IPS DF 19.7 (cell line): ENCODE measurements at places on chromosomes 16 and 17.

DNA sequence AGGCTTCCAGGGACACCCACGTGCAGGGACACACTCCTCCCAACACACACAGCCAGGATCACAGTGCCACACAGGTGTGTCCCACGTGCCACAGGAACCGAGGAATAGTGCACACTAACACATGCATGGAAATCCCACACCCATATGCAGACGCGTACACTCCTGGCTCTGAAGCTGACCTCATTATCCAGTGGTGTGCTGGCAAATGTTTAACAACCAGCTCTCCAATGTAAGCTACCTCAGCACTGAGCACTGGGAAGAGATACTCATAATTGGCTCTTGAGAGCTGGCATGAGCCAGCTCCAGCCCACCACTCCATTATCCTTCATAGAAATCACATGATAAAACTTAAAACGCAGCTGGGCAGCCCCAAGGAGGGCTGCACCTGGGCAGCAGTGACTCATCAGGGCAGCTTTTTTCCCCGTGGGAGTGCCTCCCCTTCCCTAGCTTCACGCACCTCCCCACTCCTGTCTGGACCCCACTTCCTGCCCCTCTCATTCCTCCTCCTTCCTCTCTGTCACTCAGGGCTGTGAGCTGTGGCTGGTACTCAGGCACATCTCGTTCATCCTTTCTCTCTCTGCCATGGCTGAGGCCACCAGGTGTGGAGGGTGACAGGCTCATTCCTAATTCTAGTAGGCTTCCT, 14.9 kb upstream of the TBX21 start:
- no peak for DNase-seq

DNA sequence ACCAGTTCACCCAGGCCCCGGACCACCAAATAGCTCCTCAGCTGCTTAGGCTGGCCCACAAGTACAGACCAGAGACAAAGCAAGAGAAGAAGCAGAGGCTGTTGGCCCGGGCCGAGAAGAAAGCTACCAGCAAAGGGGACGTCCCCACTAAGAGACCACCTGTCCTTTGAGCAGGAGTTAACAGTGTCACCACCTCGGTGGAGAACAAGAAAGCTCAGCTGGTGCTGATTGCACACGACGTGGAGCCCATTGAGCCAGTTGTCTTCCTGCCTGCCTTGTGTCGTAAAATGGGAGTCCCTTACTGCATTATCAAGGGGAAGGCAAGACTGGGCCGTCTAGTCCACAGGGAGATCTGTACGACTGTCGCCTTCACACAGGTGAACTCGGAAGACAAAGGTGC, 15.4 kb downstream of the FOXF1 start:
- DNase-seq, result no peak

DNA sequence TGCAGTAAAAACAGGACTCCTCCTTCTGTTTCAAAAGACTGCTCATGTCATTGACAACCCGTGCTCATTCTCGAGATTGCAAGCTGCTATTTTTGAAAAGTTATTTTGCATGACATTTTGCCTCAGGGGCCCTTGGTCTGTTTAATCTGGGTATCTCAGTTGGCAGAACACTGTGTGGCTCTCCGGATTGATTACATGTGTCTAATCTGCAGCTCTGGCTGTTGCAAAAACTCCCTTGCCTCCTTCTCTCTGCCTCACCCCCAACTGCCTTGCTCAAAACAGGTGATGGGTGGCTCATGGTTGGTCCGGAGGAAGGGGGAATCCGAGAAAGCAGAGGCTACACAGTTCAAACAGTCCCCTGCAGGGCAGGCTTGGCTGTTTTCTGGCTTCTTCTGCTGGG, 25.3 kb downstream of the GINS3 start:
- no peak for DNase-seq

GRCh38 chr17:83098241-83099085, 19.1 kb downstream of the METRNL start:
- no peak for DNase-seq

DNA sequence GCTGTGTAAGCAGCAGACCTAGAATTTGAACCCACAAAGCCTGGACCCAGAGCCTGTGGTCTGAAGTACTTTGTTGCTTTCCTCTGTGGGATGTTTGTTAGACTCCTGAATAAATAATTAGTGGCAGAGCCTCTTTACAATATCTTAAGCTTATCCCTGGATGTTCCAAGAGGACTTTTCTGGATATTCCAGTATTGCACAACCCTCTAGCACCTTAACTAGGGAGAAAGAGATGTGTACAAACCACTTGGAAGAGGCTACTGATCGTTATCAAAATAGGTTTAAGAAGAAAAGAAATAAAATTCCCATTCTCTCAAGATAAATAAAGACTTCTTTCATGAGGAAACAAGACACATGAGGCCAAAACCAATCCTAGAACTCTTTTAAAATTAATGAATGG, 632.4 kb downstream of the CDH11 start:
- DNase-seq, result no peak

GRCh38 chr17:66557886-66558285, 255.5 kb downstream of the PRKCA start:
- no peak for DNase-seq

GRCh38 chr17:40486522-40487370, 14.7 kb downstream of the TNS4 start:
- no peak for DNase-seq

DNA sequence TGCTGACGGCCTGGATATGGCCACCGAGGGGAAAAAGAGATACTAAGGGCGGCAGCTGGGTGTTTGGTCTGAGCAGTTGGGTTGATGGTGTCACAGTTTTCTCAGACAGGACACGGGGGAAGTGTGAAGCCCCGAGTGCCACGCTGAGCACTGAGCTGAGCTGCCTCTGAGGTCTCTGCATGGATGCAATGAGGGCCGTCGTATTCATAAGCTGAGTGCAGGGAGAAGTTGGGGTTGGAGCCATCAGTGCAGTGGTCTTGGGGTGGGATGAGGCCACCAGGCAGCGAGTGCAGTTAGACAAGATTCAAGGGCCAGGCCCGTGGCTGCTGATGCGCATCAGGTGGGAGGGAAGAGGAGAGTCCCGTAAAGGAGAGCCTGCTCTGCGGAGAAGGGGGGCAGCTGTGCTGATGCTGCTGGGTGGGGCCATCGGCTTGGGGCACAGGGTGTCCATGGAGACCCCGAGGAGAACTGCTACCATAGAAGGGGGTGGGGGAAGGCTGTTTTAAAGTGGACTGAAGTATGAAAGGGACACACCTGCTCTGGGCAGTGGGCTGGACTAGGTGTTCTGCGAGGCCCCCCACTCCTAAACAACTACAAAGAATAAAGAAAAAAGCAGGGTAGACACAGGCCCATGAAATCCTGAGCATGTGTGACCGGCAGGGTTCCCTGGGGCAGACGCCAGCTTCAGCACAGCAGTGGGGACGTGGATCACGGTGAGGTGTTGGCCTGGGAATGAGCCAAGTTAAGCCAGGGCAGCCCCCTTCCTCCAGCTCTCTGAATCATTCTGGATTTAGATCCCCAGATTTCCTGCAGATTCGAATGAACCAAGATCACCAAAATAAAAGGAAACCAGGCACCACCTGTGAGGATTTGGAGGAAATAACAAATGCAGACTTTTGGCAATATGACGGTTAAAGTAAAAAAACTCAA, 19.7 kb downstream of the IL34 start:
- DNase-seq, result no peak

GRCh38 chr17:8753136-8753975, 5.0 kb downstream of the SPDYE4 start:
- DNase-seq, result no peak

DNA sequence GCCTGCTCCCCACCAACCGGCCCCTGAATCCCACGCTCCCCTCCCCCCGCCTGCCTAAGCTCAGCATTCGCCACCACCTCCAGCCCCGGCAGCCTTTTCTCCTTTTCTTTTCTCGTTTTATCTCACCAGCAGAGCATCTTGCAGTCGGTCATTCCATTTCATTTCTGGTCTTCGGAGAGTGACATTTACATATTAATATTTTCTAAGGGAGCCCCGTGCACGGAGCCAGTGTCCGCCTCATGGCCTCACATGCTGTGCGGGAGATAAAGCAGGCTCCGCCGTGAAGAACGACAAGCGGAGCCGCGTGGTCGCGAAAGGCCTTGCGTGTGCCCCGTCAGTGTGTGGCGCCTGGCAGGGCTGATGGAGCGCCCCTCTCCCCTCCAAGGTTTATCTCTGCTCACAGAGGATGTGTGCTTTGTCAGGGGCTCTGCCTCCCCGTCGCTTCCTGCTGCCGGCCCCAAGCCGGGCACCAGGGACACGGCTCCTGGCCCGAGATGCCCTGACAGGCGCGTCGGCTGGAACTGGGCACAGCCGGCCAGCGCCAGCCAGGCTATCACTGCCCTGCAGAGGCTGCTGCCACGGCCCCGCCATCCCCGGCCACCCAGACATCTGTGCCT, 95.5 kb upstream of the GSE1 start:
- no peak for DNase-seq

GRCh38 chr17:73797594-73798110, 153.4 kb upstream of the SDK2 start:
- no peak for DNase-seq

- DNase-seq, result no peak
Observed at GRCh38 chr17:79005063-79005861, 4.3 kb downstream of the CANT1 start.

GRCh38 chr17:82664701-82665182, 16.5 kb upstream of the WDR45B start:
- no peak for DNase-seq

- no peak for DNase-seq
Observed at GRCh38 chr17:63946440-63947363, 14.6 kb upstream of the CD79B start.

DNA sequence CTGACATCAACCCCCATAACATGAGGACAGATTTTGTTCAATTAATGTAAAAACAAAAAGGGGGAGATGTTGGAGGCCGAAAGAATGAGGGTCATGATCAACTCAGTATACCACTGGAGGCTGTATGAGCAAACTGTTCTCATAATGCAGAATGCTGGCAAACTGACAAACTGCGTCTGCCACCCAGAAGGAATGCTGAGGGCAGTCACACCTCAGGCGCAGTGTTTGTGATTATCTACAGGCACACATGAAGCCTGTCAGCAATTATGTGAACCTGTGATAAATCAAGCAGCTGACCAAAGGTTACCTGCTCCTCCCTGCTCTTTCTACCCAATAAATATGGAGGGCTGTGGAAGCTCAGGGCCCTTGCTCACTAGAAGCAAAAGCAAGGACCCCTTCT, 27.3 kb downstream of the CD300LG start:
- no peak for DNase-seq

DNA sequence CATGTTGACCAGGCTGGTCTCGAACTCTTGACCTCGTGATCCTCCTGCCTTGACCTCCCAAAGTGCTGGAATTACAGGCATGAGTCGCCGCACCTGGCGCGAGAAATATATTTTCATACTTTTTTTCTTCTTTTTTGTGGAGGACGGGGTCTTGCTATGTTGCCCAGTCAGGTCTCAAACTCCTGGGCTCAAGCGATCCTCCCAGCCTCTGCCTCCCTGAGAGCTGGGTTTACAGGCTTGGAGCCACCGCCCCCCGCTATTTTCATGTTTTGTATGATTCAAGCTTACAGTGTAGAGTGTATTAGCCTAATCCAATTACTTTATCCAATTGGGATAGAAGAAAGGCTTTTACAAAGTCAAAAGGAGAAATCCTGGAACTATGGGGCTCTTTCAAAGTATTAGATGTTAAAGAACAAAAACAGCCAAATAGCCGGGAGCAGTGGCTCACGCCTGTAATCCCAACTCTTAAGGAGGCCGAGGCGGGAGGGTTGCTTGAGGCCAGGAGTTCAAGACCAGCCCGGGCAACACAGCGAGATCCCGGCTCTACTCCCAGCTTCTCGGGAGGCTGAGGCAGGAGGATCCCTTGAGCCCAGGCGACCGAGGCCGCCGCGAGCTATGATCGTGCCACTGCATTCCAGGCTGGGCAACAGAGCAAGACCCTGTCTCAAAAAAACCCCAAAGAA, 1.4 kb upstream of the MAP1LC3B start:
- no peak for DNase-seq

GRCh38 chr16:57635266-57636097, 7.1 kb downstream of the ADGRG1 start:
- DNase-seq, result no peak

- DNase-seq, result no peak
Observed at GRCh38 chr17:60730273-60730672, 52.6 kb downstream of the BCAS3 start.
